ENCODE measurements at places on chromosomes 13 and 19.

DNA sequence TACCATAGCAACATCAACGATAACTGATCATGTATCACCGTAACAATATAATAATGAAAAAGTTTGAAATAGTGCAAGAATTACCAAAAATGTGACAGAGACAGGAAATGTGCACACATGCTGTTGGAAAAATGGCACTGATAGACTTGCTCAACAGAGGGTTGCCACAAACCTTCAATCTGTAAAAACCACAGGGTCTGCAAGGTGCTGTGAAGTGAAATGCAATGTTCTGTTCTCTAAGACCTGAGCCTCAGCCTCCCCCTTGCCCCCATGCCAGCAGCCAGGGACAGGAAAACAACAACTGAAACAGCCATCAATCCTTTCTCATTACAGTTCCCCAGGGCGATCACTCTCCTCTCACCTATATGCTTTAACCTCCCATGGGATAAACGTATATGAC, 88.4 kb downstream of the USP12 start:
- no peak overlapping the region for H3K27ac ChIP-seq
- H3K4me3 ChIP-seq: no peak overlapping the region
- no peaks in the 10 kb centered on the region for H3K36me3 ChIP-seq
- no peaks in the 10 kb centered on the region for H3K27me3 ChIP-seq

DNA sequence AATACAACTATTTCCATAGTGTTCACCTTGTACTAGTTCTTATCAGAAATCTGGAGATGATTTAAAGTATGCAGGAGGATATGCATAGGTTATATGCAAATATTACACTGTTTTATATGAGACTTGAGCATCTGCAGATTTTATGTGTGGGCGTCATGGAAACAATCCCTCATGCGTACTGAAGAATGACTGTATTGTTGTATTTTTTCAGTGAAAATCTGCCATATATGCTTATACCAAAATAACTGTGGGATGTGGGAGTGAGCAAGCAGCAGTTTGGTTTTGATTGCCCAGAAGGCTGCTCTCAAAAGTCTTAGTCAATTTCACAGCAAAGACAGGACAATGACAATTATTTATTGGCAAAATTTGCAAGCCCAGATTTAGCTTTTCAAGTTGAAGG, 238.8 kb upstream of the PCDH20 start:
- no peaks in the 10 kb centered on the region for H3K4me1 ChIP-seq
- DNase-seq: no peak
- H3K36me3 ChIP-seq: no peaks in the 10 kb centered on the region

DNA sequence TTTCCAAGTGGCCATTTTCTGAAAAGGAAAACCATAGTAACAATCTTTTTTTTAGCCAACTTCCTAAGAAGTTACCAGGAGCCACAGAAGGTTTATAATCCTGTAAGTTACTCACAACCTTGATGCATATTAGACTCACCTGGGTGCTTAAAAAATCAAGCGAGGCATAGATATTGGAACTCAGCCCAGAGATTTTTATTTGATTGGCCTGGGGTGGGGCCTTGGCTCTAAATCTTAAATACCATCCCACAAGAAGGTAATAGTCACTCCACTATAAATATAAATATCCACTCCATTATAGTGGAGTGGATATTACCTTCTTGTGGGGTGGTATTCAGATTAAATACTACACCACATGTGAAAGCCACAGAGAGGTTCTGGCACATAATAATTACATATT, 429.6 kb downstream of the RFC3 start:
- H3K27ac ChIP-seq: no peak overlapping the region
- no peaks in the 10 kb centered on the region for H3K4me1 ChIP-seq
- no peak for DNase-seq
- H3K36me3 ChIP-seq: no peaks in the 10 kb centered on the region
- no peaks in the 10 kb centered on the region for H3K27me3 ChIP-seq

GRCh38 chr13:72390909-72391308, 336.5 kb downstream of the MZT1 start:
- no peaks in the 10 kb centered on the region for H3K36me3 ChIP-seq
- H3K4me3 ChIP-seq: no peak overlapping the region
- DNase-seq: no peak
- no peak overlapping the region for H3K27ac ChIP-seq
- no peaks in the 10 kb centered on the region for H3K4me1 ChIP-seq

DNA sequence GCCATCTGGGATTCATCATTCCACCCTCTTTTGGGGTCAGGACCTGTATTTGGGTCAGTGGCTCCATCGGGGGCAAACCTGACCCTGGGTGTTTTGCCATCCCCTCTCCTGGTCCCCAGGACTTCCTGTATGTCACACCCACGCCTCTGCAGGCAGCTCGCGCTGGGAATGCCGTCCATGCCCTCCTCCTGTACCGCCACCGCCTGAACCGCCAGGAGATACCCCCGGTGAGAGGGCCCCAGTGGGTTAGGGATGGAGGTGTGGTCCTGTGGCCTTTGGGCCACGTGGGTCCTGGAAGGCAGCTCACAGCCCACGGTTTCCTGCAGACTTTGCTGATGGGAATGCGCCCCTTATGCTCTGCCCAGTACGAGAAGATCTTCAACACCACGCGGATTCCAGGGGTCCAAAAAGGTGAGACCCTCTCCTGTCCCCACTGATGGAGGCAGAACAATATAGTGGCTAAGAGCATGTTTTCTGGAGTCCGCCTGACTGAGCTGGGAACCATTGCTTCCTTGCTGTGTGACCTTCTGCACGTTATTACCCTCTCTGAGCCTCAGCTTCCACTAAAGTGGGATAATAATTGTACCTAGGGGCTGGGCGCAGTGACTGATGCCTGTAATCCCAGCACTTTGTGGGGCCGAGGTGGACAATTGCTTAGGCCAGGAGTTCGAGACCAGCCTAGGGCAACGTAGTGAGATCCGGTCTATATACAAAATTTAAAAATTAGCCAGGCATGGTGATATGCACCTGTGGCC, 14.1 kb downstream of the CPT1C start:
- no peaks in the 10 kb centered on the region for H3K4me1 ChIP-seq
- H3K36me3 ChIP-seq: no peaks in the 10 kb centered on the region
- H3K27me3 ChIP-seq: no peaks in the 10 kb centered on the region
- H3K4me3 ChIP-seq: no peak overlapping the region
- DNase-seq: no peak

DNA sequence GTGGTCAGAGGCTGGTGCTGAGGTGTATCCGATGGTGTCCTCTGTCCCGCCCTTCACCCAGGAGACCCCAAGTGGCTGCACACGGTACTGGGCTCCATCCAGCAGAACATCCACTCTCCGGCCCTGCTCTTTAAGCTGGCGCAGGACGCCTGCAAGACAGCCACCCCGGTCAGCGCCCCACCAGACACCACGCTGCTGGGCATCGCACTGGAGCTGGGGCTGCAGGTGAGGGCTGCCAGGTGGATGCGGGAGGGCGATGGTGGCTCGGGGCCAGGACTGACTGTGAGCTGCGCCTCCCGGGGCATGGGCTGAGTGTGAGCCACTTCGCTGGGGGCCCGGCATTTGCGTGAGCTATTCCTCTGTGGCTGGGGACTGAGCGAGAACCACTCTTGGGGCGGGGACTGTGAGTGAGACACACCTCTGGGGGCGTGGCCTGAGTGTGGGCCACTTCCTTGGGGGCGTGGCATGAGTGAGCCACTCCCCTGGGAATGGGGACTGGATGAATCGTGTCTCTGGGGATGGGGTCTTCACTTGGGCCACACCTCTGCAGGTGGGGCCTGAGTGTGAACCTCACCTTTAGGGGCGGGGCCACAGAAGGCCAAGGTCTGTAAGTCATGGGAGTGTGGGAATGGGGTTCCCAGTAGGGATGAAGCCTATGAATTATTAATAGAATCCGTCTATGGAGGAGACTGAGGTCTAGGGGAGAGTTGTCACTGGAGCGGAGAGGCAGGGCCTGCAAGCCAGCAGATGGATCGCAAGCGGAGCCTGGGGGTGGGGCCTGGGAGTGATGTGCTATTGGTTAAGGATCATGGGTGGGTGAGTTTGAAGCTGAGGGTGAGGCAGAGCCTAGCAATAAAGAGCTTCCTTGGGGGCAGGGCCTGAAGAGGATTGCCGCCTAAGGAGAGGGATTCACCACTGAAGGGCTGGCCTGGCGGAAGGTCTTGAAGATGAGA, 30.5 kb downstream of the ZSWIM4 start:
- DNase-seq: peak; percentile 75
- no peaks in the 10 kb centered on the region for H3K27me3 ChIP-seq
- no peak overlapping the region for H3K27ac ChIP-seq
- H3K4me3 ChIP-seq: no peak overlapping the region
- H3K4me1 ChIP-seq: no peaks in the 10 kb centered on the region
- H3K36me3 ChIP-seq: peaks cover 2% of the 10 kb centered on the region

DNA sequence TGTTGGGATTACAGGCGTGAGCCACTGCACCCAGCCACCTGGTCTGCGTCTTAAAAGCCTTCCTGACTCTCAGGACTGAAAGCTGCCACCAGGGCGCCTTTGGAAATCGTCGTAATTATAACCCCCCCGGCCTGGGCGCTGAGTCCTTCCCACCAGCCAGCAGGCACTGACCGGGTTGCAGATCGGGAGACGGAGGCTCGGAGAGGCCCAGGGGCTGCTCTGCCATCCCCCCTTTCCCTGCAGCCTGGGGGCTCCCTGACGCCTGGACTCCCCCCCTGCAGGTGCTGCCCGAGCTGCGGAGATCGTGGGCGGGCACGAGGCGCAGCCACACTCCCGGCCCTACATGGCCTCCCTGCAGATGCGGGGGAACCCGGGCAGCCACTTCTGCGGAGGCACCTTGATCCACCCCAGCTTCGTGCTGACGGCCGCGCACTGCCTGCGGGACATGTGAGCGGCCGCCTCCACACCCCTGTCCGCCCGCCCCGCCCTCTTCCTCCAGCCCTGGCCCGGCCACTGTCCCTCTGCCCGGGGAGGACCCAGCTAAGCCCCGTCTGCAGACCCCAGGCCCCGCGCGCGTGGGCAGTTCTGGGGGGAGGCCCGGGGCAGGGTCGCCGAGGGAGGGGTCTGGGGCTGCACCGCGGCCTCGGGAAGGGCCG, 2.5 kb downstream of the PRTN3 start:
- peaks cover 3% of the 10 kb centered on the region for H3K4me1 ChIP-seq
- peaks cover 46% of the 10 kb centered on the region for H3K27me3 ChIP-seq
- peak overlapping the region; percentile 41 for H3K4me3 ChIP-seq
- H3K27ac ChIP-seq: no peak overlapping the region
- DNase-seq: peak; percentile 79

DNA sequence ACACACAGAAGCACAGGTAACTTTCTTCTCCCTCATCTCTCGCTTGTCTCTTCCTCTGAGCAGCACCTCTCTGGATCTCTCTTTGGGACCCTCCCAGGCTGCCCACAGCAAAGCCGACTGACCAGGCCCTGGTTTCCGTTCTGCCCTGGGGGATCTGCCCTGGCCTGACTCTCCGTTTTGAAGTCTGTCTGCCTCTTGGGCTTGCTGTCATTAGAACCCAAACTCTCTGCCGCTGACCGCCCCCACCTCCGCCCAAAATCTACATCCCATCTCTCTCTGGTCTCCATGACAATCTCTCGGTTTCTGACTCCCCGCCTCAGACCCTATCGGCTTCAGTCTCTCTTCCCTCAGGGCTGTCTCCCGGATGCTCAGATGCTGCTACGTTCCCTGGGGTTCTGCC, 6.9 kb downstream of the KCNC3 start:
- no peak overlapping the region for H3K27ac ChIP-seq
- DNase-seq: no peak
- H3K27me3 ChIP-seq: peaks cover 15% of the 10 kb centered on the region
- H3K4me1 ChIP-seq: peaks cover 3% of the 10 kb centered on the region

DNA sequence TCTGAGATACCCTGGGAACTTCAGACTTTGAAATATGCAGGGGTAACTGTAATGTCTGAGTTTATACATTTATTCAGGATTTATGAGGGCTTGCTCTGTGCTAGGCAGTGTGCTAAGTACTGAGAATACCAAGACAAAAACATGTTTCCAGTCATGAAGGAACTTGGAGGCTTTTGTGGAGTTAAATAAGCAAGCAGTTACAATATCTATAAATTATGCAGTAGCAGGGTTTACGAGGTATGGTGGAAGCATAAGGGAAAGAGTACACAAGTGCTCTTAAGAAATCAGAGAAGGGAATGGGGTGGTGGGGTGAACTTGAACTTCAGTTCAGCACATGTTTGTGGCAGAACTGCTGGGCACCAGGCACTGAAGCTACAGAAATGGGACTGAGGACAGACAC, 28.0 kb downstream of the MAB21L1 start:
- no peaks in the 10 kb centered on the region for H3K4me1 ChIP-seq
- H3K27ac ChIP-seq: no peak overlapping the region
- no peak for DNase-seq

DNA sequence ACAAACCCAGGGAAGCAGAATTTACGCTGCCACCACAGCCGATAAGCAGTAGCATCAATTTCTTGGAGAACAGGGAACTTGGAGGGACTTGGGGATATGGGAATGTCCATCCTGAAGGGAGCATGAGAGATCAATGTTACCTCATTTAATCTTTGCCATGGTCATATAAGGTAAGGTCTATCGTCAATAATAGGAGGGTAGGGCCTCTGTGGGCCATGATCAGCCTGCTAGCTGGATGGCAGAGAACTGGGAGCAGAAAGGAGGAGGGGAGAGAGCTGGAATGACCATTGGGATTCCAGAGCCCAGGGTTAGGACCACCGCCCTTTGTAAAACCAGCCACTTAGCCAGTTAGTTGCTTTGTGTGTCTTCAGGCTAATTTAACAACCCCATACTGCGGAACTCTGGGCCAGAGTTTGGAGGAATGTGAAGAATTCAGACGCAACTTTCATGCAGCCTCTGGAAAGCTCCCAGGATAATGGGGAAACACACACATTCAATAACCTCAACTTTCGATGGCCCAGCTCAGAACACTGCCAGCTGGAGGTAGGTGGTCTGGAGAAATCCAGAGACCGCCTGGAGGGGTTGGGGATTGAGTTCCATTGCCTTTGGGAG, 40.3 kb downstream of the ZNF557 start:
- H3K27me3 ChIP-seq: no peaks in the 10 kb centered on the region
- H3K27ac ChIP-seq: peak overlapping the region; percentile 78
- peak; percentile 73 for DNase-seq

GRCh38 chr19:31528261-31528660, 179.0 kb upstream of the TSHZ3 start:
- no peak for DNase-seq
- no peaks in the 10 kb centered on the region for H3K4me1 ChIP-seq
- H3K27ac ChIP-seq: no peak overlapping the region
- H3K4me3 ChIP-seq: no peak overlapping the region
- H3K27me3 ChIP-seq: no peaks in the 10 kb centered on the region
- H3K36me3 ChIP-seq: no peaks in the 10 kb centered on the region

GRCh38 chr13:113187263-113187669, 21.2 kb downstream of the PCID2 start:
- H3K4me1 ChIP-seq: no peaks in the 10 kb centered on the region
- no peaks in the 10 kb centered on the region for H3K27me3 ChIP-seq
- DNase-seq: no peak
- H3K4me3 ChIP-seq: no peak overlapping the region
- H3K27ac ChIP-seq: no peak overlapping the region

Measured in neural progenitor cell (in vitro differentiated cells).